ENCODE measurements at places on chromosomes 2 and 18. TPM values are rescaled to one million over a fixed set of nuclear protein-coding genes. Genes with fewer than 3 reads are reported as not detected.

GRCh38 chr18:78779996-78780718 is 199.5 kb upstream of the SALL3 start:
- DNase-seq: no peak

GRCh38 chr18:67710639-67711038 is 194.1 kb upstream of the DSEL start:
- DNase-seq: peak; percentile 20

GRCh38 chr2:217468042-217468830 is 534.6 kb downstream of the TNS1 start:
- DNase-seq: no peak

DNA sequence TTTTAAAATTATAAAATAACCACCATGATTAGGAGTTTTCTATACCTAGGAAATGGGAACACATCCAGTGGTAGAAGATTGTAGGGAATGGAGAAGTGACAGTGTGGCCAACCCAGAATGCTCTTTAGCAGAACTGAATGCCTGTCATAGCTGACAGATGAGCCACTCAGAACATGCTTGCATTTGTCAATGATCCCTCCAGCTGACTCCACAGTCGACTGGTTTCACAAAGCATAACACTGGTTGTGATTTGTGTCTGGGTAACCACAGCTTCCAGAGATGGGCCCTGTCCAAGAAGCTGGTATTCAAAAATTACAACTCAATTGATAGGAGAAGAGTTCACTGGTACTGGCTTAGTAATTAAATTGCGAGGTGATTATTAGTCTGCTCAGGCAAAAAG is 9.0 kb upstream of the CTIF start:
- no peak for DNase-seq

DNA sequence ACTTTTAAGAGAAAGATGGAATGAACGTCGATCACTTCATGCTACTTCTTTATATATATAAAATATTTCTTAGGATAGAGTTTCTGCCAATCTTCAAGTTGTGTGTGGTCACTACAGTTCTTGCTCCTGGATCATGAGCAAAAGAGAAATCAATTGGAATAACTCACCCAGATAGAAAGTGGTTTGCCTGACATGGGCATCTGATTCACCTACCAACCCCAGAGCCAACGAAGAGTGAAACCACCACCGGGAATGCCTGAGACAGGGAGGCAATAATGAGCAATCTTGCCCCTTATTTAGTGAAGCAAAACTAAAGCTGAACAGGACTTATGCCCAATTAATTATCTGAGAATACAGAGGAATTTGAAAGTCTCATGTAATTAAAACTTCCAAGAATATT is 250.2 kb upstream of the REG3G start:
- no peak for DNase-seq

GRCh38 chr2:167524786-167525185 is 636.5 kb downstream of the XIRP2 start:
- no peak for DNase-seq

DNA sequence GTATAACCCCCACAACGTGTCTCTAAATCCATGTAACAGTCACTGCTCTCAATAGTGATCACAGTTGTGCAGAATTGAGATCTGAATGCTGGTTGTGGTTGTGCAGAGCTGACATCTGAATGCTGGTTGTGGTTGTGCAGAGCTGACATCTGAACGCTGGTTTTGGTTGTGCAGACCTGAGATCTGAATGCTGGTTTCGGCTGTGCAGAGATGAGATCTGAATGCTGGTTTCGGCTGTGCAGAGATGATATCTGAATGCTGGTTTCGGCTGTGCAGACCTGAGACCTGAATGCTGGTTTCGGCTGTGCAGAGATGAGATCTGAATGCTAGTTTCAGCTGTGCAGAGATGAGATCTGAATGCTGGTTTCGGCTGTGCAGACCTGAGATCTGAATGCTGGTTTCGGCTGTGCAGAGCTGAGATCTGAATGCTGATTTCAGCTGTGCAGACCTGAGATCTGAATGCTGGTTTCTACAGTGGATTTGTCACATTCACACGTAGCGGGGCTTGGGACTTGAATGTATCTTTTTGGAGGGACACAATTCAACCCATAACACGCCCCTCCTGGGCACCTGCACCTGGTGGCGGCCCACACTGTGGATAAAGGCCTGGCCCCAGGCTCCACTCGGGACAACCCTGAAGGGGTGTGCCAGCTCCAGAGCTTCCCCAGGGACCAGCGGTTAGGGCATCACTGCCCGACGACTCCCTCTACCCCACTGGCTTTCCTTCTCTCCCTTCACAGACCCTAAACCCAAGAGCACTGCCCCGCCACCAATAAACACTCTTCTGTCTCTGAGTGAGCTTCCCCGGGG is 51.1 kb upstream of the SLC66A3 start:
- DNase-seq: no peak

GRCh38 chr2:174618179-174618578 is 20.6 kb upstream of the WIPF1 start:
- no peak for DNase-seq

DNA sequence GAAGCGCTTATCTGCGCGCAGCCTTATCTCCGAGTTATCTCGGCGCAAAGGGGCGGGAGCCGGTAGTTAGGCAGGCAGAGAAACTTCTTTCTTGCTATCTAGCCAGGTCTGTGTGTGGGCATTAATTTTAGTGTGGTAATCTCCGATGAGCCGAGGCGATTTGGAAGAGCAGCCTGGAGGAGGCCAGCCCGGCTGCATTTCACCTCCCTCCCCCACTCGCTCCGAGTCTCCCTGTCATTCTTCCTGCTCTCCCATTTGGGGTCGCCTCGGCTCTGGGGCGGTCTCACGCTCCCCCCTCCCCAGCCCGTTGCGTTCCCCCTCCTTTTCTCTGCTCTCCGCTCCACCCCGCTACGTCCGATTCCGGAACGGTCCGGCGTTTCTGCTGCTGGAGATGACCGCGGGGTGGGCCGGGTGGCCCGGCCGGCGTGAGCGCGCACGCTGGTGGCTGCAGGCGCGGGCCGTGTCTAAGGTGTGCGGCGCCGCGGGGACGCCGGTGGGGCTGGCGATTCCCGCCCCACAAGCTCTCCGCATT is 566 bp downstream of the GATA6 start:
- no peak for DNase-seq

- DNase-seq: peak; percentile 58
Observed at GRCh38 chr2:237315170-237315828, 98.7 kb downstream of the COL6A3 start.

DNA sequence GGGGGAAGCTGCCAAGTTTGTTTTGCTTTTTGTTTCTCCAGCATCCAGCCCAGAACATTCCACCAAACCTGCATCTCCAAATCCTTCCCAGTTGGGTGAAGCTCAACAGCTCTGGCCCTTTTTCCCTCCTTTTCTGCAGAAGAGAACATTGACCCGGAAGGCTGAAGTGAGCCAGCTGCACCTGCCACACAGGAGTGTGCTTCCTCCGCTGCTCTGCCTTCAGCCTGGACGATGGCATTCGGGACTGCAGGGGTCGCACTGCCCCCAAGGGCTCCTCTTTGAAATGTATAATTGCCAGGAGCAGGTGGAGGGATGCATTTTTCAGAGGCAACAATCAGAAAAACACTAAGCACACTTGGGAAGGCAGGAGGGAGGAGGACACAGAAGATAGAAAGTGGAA is 41.8 kb downstream of the ST8SIA5 start:
- DNase-seq: no peak

GRCh38 chr2:52703004-52703403 is 1064.6 kb upstream of the CHAC2 start:
- no peak for DNase-seq

GRCh38 chr2:102461188-102461587 is 11.8 kb upstream of the SLC9A4 start:
- DNase-seq: no peak

- no peak for DNase-seq
Observed at GRCh38 chr2:3960106-3960505, 256.7 kb downstream of the DCDC2C start.

DNA sequence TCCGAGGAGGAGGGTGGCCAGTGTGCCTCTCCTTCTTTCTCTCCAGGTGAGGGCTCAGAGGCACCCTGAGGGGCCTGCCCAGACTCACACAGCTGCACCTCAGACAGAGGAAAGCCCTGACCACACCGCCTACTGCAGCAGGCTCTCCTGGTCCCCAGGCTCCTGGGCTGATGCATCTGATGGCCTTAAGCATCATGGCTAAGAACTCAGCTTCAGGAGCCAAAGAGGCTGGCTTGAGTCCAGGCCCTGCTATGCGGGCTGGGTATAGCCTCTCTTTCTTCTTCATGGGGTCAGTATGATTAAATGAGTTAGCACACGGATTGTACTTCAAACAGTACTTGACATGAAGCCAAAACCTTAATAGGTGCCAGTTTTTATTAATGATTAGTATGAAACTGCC is 89.6 kb downstream of the TGFA start:
- peak; percentile 59 for DNase-seq

- DNase-seq: no peak
Observed at GRCh38 chr2:133247631-133248030, 320.6 kb downstream of the NCKAP5 start.

DNA sequence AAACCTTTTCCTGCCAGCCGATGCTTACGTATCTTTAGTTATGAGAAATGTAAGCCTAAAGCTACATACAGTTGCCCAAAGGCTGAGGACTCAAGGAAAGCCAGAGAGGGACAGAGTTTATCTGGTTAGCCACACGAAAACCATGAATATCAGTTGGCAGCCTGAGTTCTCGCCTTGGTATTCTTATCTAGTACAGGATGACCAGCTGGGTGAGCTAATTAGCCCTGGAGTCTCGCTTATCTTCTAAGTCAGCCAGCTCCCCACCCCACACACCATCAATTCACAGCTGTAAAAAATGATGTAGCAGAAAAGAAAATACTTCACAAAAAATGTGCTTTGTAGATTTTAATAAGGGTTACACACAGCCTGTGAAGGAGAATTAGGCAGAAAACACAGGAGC is 617.5 kb upstream of the SOX11 start:
- no peak for DNase-seq

- no peak for DNase-seq
Observed at GRCh38 chr2:201880993-201881611, 74.8 kb downstream of the CDK15 start.

DNA sequence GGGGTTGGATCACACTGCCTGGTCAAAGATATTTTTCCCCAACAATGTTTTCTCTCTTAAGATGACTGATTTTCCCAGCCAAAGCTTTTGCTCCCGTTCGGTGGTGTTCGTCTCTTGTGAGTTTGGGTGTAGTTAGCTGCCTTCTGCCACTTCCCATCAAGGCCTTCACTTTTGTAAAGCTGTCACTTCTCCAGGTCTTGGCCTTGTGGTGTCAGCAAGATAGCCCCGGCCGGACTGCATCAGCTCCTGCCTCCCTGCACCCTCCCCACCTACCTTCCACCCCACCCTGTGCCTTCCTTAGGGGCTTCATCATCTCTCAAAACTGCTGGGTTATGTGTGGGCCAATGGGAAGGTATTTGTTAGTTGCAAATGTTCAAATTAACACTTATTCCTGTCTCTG is 228.9 kb downstream of the BCL11A start:
- DNase-seq: no peak

- DNase-seq: no peak
Observed at GRCh38 chr2:225765820-225766219, 366.3 kb downstream of the NYAP2 start.

- DNase-seq: peak; percentile 82
Observed at GRCh38 chr18:11733031-11733430, 44.0 kb downstream of the GNAL start.

DNA sequence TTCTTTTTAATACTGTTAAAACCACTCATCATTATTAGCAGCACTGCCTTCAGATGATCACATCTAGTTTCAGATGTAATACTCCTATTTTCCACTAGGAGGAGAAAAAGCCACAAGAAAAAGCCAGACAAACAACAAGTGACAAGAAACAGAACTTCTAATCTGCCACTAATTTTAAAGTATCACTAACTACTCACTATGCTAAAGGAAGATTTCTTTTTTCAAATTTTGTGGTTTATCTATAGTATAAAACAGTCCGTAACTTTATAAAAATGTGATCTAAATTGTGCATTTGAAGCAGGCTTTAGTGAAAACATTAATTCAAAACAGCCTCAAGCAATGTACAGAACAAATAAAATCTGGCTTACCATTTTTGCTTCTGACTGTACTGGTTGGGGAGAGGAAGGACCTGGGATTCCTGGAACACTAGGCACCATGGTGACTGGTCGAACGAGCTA is 56.8 kb downstream of the ATF2 start:
- DNase-seq: no peak

DNA sequence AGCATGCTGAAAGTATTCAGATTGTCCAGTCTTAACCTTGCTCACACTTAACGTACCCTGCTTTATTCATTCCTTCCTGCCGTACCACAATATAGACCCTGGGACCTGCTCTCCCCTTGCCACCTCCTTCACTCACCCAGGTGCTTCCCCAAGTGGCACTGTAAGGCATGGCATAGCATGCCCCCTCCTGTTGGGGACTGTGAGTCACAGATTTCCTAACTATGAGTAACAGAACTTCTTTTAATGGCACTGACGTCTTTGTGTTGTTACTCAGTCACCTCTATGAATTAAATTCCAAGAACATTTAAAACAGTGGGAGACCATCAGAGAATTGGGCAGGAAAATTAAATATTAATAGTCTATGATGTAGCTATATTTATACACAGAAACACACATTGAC is 117.2 kb downstream of the CTNNA2 start:
- DNase-seq: no peak

DNA sequence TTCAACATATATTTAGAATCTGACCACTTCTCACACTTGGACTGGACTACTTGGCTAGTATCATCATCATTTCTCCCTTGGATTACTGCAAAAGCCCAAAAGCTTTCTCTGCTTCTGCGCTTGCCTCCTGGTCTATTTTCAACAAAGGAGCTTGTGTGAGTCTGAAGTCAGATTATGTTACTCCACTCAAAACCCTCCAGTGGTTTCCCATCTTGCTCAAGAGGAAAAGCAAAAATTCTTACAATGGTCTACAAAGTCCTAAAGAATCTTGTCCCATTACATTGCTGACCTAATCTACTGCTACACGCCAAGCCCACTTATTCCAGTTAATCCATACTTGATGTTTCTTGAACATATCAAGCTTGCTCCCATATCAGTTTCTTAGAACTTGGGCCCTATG is 9.6 kb downstream of the PREPL start:
- no peak for DNase-seq

Gene SLC9A4
- total RNA-seq: 0.12 TPM

Gene CIDEA
- not detected for total RNA-seq

Gene IL36B
- total RNA-seq: not detected

Gene NRP2
- 19.9 TPM for total RNA-seq

Gene CDK15
- not detected for total RNA-seq

Gene CD8A
- 0.20 TPM for total RNA-seq

Gene SPP2
- not detected for total RNA-seq

Gene WDR54
- total RNA-seq: 30.5 TPM

Gene ANKRD62
- not detected for total RNA-seq

Gene LYG2
- not detected for total RNA-seq

Gene TLX2
- total RNA-seq: not detected

Gene TNFRSF11A
- 94.6 TPM for total RNA-seq

Gene EIF2B4
- 42.0 TPM for total RNA-seq
